ENCODE measurements at places on chromosomes 4 and X.

DNA sequence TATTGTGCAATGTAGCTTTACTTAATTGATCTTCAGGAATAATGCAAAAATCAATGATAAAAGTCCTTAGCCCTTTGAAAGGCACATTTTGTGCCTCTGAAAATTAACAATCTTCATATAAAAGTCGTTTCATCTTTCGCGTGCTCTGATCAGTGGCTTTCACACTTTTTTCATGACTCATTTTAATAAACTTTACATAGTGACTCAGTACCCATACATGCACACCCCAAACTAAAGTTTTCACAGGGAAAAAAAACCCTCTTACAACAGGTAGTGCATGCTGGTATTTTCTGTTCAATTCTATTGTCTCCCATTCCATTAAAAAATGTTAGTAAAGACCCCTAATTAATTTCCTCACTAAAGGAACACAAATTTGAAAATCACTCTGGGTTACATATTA, 21.5 kb downstream of the RWDD4 start:
- no peak for DNase-seq

DNA sequence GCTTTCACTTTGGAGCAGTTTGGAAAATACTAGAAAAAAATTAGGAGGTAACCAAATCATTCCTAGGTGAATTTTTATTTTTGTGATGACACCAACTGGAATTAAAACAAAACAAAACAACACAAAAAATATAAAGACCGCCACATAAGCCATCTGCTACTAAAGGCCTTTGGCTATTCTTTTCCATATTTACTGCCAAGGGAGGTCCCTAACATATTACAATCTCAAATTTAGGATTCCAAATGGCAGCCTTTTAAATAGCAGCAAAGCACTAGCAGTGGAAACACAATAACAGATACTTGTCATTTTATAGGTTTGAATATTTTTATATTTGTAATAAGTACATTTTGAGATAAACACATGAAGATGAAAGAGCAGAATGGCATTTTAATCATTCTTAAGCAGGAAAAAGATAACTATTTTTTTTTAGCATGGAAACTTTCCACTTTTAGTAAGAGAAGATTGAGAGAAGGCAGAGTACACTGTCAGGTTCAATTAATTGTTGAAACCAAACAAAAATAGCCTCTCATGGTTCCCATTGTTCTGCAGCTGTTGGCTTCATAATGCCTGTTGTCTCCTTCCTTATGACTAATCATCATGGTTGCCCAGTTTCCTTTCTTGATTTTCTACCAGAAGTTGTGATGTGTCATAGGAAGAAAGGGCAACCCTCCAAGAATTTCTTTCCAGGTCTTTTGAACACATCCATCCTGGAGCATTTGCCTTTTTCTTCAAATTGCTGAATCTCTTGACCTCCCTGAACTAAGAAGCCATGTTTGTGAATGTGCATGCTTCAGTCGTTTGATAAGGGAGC, 219.0 kb upstream of the EMCN start:
- DNase-seq = no peak

GRCh38 chrX:42933187-42933586, 155.2 kb upstream of the PPP1R2C start:
- no peak for DNase-seq

- DNase-seq = no peak
These were observed 34.4 kb downstream of the BST1 start for GRCh38 chr4:15737255-15737654.

DNA sequence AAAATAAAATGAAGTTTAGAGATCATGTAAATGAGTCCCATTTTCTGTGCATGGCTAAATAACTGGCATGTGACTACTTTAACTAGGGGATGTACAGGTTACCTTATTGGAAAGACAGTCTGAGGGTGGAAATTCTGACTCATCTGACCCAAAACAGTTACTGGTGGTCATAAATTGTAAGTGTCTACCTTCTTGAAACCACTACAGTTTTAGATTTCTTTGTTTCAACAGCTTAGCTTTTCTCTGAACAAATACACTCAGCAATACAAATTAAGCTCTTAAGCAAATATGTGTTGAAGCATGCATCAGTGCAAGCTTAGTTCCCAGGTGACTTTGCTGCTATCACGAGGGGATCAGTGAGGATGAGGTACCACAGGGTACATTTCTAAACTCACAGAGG, 60.7 kb upstream of the PGM2 start:
- DNase-seq = no peak

- DNase-seq = no peak
These were observed 24.8 kb downstream of the NELFA start for GRCh38 chr4:1983846-1984405.
